ENCODE measurements at places on chromosomes 11 and 22. TPM values are rescaled to one million over a fixed set of nuclear protein-coding genes. Genes with fewer than 3 reads are reported as not detected.

The SEPTIN3 gene
- total RNA-seq: not detected

The PRODH gene
- total RNA-seq: not detected

GRCh38 chr11:58622344-58622743 is at the start of gene CNTF:
Gene CNTF (plus strand): TSS chr11:58622665. CDS start chr11:58622753, 88 bp downstream.
- peak; percentile 47 for DNase-seq

DNA sequence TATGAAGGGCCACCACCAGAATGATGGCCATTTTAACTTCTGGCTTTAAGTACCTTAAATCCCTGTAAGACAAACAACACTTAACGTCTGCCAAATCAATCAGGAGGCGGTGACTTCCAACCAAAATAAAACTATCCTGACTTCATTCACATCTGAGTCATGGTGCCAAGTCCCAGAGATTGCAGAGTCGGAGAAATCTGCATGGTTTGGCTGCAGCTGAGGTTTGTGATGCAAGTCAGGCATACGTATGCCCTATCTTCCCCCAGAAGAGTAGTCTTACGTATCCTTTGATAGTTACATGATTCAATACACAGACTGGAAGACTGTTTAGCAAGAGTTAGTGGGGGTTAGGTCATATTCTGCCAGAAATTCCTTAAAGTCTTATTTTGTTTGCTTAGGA is 1.7 kb upstream of the GAB2 start:
- DNase-seq: peak; percentile 97

DNA sequence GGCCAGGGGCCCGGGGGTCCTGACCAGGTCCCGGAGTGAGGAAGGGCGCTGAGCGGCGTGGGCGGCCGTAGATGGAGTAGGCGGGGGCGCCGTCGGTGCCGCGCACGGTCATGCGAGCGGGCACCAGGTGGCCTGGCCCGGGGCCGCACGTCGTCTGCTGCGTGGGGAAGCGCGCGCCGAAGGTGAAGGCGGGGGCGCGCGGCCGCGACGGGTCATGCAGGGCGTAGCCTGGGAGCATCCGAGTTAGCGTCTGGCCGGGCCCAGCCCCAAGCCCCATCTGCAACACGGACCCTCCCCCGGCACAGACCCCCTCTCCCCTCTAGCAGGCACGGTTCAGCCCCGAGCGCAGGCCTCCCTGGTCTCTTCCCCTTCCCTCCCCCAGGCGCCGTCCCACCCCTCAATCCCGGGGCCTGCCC is 1.7 kb upstream of the TYMP start:
- peak; percentile 71 for DNase-seq

DNA sequence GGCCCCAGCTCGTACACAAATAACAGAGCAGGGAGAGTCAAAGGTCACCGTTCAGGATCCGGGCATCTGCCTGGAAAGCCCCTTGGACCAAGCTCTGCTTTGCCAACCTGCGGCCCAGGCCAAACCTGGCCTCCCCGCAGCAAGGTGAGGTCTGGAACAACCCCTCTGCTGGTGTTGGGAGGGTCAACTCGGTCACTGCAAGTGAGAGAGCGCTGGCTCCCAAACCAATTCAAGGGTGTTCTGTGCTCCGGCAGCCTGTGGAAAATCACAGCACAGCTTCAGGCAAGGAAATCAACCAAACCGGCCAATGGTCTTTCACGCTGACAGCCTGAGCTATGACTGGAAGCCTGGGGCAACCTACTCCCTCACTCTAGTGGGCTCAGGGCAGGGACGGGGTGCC is 63.4 kb downstream of the MYH9 start:
- DNase-seq: peak; percentile 46

DNA sequence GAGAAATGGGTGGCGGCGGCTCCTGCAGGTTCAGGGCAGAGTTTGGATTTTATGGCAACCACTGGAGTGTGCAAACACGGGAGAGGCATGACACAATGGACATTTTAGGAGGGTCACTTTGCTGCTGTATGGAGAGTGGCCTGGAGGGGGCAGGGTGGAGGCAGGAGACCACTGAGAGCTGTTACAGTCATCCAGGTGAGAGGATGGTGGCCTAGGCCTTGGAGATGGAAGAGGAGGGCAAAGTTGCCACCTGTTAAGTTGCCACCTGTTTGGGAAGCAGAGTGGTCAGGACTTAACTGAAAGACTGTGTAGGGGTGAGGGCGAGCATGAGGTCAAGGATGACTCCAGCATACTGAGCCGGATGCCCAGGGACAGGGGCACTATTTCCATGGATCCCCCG is 2.3 kb upstream of the RAD9A start:
- DNase-seq: peak; percentile 53

- no peak for DNase-seq
Observed at GRCh38 chr11:8234425-8234821, 29.3 kb downstream of the LMO1 start.

All from GM23248 (cell line).